Vagina (tissue), 2 donors: ENCODE measurements at places on chromosomes 13 and 19.

DNA sequence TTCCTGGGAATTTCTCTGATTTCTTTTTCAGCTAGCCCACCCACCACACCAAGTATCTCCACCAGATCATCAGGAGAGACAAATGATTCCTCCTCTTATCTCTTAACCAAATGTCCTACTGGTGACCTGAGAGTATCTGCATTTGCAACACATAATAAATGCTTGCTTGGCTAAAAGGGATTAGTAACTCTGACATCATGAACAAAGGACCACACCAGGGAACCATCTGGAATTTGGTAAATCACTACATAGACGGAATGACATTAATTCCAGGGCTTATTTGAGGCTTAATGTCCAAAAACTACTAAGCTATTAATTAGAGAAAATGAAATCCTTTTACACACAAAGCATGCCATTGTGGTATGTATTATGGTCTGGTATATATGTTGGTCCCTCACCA, 139.0 kb downstream of the RAP2A start:
- DNase-seq = no peak

GRCh38 chr13:62321139-62321538, 905.5 kb upstream of the PCDH20 start:
- no peak for DNase-seq

DNA sequence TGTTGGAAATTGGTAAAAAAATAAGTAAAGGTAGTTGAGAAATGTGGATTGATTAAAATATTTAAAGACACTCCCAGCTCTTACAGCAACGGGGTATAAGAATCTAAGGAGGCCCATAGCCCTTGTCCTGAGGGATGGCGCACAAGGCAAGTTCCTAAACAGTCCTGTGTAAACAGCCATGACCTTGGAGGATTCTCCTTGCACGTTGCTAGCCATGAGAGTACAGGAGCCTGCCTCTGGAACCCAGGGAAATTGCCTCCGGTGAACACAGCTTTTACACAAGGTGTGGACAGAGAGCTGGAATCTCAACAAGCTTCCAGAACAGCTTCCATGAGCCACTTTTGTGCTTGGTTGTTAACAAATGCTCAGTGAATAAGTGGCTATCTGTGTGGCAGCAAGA, 378.2 kb downstream of the FOXO1 start:
- DNase-seq = no peak

DNA sequence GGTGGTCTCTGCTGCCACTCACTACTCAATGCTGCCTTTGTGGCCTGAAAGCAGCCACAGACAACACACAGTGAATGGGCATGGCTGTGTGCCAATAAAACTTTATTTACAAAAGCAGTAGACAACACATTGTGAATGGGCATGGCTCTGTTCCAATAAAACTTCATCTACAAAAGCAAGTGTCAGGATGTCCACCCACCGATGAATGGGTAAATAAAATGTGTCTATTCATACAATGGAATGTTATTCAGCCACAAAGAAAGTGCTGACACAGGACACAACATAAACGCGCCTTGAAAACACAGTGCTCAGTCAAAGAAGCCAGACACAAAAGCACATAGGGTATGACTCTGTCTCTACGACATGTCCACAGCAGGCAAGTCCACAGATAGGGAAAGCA, 20.1 kb downstream of the ZSCAN5A start:
- DNase-seq = no peak

DNA sequence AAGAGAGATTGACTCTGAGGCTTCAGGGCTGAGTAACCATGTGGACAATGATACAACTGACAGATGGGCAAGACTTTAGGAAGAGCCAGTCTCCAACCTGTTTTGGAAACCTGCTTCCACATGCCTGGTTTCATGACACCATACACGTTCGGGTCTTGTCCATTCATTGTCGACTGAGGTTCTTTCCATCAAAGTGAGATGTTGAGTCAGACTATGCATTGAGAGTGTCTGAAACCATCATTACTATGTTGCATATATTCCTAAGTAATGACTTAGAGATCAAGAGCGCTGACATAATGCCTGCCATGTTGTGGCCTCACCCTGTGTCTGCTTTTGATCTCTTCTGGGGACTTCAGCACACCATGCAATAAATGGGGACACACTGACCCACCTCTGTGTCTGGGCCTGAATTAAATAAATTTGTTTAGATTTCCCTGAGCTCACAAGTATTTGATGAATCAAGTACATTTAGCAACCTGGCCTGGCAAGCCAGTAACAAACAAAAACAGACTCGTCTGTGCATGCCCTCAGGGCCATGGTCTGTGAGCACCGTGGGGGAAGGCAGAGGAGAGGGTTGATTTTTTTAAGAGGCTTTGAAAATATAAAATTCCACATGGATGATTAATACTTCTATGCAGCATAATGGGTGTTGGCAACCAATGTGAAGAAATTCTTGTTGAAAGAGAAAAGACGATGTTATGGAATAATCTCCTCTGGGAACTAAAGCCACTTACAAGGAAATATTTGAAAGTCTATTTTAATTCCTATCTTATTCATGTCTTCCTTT, 49.9 kb upstream of the UBAC2 start:
- DNase-seq = no peak

- no peak for DNase-seq
Measured at GRCh38 chr19:12996406-12997094, 1.3 kb downstream of the NFIX start.

- no peak for DNase-seq
Measured at GRCh38 chr13:44331912-44332851, 41.4 kb upstream of the SERP2 start.

DNA sequence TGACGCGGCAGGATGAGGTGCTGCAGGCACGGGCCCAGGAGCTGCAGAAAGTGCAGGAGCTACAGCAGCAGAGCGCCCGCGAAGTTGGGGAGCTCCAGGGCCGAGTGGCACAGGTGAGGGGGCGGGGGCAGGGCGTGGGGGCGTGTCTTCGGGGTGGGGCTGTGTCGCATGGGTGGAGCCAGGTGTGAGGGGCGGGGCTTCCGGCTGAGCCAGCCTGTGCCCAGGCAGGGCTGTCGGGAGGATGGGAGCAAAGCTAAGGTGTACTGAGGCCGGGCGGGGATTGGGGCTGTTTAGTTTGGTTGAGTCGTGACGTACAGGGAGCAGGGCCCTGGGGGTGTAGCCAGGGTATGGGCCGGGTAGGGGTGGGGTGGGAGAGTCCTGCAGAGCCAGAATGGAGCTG, 62.3 kb downstream of the KCNC3 start:
- DNase-seq = no peak

DNA sequence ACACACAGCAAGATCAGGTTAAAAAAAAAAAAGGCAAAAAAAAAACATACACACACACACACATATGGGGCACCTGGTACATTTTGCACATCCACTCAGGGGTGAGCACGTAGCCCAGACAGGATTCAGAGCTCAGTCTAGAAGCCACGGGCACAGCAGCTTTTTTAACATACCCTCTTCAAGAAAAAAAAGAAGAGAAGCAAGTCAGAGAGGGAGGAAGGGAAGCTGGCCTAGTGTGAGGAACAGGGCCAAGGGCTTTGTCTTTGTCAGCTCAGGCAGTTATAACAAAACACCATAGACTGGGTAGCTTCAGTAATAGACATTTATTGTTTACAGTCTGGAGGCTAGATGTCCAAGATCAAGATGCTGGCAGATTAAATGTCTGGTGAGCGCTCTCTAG, 2.3 kb upstream of the TPM4 start:
- DNase-seq = no peak

GRCh38 chr13:39284801-39285388, 246.6 kb downstream of the NHLRC3 start:
- DNase-seq = no peak

- no peak for DNase-seq
Measured at GRCh38 chr13:45003417-45003816, 14.1 kb downstream of the GPALPP1 start.

- no peak for DNase-seq
Measured at GRCh38 chr19:10419646-10420443, 493 bp upstream of the PDE4A start.

DNA sequence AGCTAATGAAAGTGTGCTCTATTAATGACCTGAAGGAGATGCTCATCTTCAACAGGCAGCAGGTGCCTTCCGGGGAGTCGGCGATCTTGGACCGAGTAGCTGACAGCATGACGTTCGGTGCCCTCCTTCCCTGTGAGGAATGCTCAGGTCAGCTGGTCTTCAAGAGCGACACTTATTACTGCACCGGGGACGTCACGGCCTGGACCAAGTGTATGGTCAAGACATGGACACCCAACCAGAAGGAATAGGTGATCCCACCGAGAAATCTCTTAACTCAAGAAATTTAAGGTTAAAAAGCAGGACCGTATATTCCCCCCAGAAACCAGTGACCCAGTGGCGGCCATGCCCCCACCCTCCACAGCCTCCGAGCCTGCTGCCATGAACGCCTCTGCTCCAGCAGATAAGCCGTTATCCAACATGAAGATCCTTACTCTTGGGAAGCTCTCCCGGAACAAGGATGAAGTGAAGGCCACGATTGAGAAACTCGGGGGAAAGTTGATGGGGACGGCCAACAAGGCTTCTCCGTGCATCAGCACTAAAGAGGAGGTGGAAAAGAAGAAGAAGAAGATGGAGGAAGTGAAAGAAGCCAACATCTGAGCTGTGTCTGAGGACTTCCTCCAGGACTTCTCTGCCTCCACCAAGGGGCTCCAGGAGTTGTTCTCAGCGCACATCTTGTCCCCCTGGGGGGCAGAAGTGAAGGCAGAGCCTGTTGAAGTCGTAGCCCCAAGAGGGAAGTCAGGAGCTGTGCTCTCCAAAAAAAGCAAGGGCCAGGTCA, 22.8 kb upstream of the ANKRD10 start:
- DNase-seq = no peak

DNA sequence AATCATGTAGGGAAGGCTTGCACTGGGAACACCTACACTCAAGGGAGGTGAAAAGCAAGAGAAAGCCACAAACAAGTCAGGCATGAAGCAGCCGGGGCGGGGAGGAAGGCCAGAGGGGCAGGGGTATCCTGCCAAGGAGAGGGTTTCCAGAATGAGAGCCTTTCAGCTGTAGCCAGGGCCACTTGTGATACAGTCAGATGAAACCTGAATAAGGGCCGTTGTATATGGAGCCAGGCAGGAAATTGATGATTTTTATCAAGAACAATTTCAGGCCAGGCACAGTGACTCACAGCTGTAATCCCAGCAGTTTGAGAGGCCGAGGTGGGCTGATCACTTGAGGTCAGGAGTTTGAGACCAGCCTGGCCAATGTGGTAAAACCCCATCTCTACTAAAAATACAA, 4.4 kb downstream of the TRPM4 start:
- no peak for DNase-seq

- peak; percentile 92 for DNase-seq
Measured at GRCh38 chr19:53879140-53880081, 2.6 kb upstream of the PRKCG start.

DNA sequence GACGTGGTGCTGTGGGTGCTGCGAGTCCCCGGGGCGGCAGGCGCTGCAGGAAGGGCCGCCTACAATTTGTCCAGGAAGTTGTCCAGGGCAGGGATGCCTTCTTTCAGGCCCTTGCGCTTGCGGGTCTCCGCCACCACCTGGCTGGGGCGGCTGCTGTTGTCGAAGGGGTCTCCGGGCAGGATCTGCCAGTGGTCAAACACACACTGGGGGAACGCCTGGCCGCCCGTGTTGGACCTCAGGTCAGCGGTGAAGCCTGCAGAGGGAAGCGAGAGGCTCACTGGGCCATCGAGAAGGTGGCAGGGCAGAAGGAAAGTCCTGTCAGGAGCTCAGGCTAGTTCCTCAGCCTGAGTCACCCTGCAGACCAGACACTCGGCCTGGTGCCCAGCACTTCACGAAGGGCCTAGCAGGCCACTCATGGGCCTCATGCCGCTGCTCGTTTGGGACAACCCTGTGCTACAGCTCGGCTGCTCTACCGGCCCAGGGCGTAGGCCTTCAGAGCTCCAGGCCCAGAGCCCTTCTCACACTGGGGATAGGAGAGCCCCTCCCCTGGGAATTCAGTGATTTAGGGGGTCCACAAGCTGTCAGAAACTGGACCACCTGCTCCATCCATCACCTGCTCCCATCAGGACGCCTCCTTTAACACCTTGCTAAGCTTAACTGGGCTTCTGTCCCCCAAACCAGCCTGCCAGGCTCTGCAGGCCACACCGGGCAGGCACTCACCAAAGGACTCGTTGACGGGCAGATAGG, 5.8 kb upstream of the DAPK3 start:
- DNase-seq = no peak

DNA sequence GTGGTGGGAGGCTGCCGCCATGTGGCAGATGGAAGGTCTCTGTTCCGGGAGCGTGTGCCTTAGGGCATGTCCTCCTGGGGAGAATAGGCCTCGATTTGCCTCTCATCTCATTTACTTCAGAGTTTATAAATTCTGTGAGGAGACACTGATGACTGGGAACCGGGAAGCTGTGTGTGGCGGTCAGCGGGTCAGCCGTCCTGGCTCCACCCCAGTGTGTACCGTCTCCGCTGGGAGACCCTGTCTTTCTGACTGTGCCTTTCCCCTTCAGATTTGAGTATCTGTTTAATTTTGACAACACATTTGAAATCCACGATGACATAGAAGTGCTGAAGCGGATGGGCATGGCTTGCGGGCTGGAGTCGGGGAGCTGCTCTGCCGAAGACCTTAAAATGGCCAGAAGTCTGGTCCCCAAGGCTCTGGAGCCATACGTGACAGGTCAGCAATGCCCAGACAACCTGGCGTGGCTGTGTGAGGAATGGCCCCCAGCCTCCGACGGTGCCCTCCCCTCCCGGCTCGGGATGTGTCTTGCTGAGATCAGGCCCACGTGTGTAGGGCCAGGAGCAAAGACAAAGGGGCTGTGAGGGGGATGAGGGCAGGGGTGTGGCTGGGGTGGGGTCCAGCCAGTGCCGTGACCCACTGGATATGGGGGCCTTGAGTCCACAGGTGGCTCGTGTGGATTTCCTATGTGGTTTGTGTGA, 21.6 kb downstream of the ATP4B start:
- DNase-seq = no peak

DNA sequence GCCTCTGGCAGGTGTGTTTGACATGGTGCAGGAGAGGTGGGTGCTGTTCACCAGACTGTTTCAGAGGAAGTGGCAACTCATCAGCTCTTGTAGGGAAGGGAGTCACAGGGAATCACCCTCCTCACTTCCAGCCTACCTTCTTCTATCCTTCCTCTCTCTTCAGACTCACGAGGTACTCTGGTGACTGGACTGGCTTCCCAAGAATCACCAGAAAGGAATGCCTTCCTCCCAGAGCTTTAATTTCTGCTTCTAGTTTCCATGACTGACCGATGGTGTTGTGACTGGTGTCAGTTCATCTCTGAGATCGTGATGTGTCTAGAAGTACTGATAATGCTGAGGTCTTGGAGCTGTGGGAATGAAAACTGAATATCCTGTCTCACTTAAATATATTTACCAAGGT, 247.3 kb downstream of the KCTD12 start:
- DNase-seq = no peak

DNA sequence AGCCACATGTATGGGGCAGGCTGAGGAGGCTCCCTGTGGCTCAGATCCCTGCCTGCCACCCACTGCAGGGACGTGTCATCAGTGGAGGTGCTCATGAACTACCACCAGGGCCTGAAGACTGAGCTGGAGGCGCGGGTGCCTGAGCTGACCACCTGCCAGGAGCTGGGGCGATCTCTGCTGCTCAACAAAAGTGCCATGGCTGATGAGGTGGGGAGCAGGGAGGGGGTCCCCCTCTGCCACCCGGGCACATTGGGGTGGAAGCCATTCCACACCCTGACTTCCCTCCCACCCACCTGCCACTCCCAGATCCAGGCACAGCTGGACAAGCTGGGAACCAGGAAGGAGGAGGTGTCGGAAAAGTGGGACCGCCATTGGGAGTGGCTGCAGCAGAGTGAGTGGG, 11.3 kb upstream of the SHKBP1 start:
- DNase-seq = no peak

- DNase-seq = no peak
Measured at GRCh38 chr13:97127842-97128241, 94.3 kb upstream of the MBNL2 start.
